ENCODE measurements at places on chromosomes 3 and 15.

DNA sequence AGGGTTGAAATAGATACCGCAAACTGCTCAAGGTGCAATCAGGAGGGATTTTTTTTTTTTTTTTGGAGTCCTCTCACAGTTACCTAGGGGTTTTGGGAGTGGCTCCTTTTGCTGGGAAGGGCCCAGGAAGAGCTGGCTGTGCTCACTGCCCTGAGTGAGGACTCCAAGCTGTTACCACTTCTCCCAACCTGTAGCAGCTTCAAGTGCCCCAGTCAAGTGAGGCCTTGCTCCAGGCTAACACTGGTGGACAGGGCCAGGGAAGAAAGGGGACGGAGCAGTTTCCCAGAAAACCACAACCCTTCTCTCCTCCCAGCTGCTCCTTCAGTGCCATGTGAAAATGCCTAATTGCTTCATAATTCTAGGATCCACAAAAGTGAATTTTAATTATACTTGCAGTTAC, 274.3 kb downstream of the SUCLG2 start:
- DNase-seq = no peak

DNA sequence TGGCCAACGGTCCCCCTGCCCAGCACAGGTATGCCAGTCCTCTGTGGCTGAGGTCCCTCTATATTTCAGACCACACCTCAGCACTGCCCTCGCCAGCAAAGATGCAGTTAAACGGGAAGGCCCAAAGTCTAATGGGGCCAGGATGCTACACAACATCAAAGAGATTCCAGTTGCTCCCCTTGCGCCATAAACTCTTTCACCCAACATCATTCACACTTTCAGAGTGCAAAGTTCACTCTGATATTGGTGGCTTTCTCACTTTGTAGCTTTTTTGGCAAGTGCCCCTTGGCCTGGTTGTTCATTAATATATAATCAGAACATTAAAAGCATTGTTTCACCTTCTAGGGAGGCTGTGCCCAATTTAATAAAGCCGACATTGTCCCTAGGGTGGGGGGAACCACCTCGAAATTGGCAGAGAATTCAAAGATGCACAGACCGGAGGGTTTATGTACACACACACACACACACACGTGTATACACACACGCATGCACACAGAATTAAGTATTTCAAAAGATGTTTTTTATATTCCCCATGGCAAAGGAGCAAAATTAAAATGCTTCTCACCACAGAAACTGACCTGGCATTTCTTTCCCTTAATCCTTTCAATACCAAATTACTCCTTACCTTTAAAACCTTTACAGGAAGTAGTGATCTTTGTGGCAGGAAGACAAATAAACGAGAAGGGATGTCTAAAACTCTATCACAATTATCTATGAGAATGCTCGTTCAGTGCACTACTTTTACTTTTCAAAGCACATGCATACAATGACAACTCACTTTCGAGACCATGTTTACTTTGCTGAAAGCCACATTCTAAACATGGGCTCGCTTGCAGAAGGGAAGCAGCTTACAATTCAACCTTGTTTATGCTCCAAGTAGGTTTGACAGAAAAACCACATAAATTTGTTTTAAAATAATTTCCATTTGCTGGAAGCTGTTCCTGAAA, 19.5 kb downstream of the LRIG1 start:
- no peak for DNase-seq

GRCh38 chr3:131338948-131339640, 42.5 kb upstream of the NUDT16 start:
- peak; percentile 32 for DNase-seq

GRCh38 chr3:134369231-134369741, 5.0 kb downstream of the AMOTL2 start:
- peak; percentile 88 for DNase-seq

DNA sequence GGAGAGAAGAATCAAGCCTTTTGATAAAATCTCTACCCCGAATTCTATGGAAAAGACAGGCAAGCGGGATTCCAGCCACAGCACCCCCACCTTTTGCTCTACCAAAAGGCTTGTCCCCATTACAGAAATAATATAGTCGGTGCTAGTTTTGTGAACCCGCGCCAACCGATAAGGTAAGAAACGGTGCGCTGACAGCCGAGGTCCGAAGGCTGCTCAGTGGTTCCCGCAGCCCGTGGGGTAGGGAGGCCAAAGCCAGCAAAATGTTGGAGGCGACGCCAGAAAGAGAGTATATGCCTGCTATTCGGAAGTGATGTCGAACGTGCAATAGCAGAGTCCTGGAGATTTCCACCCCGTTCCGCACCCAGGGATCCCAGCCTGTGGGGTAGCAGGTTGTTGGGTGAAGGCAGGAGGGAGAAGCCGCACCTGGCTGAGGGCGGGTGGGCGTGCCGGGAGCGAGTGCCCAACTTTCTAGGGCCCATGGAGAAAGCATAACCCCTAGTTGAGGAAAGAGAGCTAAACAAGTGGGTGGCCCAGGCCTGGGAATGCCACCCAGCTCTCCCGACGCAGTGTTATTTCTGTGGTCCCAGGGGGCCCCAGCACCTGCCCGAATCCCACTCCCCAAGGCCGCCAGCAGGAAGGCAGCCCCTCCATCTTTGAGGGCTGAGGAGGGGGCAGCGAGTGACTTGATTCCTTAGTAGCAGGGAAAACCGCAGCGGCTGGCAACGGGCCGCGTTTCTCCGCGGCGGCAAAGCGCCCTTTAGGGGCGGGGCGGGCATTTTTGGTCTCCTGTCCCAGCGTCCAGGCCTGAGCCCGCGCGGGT, 7.9 kb upstream of the SOX2 start:
- no peak for DNase-seq

DNA sequence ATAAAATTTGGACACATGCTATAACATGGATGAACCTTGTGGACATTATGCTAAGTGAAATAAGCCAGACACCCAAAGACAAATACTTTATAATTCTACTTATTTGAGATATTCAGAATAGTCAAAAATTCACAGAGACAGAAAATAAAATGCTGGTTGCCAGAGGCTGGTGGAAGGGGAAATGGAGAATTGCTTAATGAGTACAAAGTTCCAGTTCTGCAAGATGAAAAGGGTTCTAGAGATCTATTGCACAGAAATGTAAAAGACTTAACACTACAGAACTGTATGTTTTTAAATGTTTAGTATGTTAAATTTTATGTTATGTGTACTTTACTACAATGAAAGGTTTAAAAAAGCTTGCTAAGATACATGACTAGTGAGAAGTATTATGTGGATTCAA, 344.8 kb downstream of the CNTN3 start:
- no peak for DNase-seq

- no peak for DNase-seq
Observed at GRCh38 chr3:119870512-119870911, 88.6 kb downstream of the NR1I2 start.

All from ELR (cell line).